ENCODE measurements at places on chromosomes 2 and 18.
A peak's percentile ranks its signal among the peaks of the same experiment; 100 is the strongest.

- peak; percentile 47 for DNase-seq
Observed at GRCh38 chr2:40554665-40555294, 102.9 kb upstream of the SLC8A1 start.

- DNase-seq = no peak
Observed at GRCh38 chr2:72141032-72141645, 6.5 kb downstream of the CYP26B1 start.

- DNase-seq = no peak
Observed at GRCh38 chr18:3119401-3120341, 100.1 kb downstream of the MYOM1 start.

- no peak for DNase-seq
Observed at GRCh38 chr2:96816836-96817702, 1.0 kb downstream of the CNNM3 start.

DNA sequence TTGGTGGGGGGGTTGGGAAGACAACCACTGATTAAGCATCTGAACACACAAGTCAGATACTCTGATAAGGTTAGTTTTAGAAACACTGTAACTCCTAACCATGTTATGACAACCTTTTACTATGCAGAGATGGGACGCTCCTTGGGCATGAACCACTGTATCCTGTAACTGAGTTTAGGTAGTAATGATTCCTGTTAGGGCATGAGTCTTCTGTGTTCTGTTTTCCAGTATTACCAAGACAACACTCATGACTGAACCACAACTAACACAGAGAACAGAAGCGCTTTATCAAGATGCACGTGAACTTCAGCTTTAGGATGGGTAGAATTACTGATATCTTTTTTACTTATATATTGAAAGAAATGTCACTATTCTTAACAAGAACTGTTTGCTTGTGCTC is 14.1 kb upstream of the CREB1 start:
- DNase-seq = peak; percentile 31

DNA sequence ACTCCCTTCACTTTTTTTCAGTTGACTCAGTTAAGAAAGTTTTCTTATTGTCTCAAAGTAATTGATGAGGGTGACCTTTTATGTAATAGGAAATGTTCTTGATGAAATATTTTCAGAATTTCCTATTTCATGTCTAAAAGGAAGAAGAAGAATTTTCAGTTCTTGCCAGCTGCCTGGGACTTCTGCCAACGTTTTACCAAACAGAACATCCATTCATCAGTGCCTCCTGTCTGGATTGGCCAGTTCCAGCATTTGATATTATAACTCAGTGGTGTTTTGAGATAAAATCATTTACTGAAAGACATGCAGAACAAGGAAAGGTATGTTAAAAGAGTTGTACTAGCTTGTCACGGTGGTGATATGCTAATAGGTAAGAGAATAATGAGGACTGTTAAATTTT is 104.7 kb upstream of the MYO3B start:
- no peak for DNase-seq

GRCh38 chr2:31253356-31254131 is 19.6 kb downstream of the EHD3 start:
- no peak for DNase-seq

DNA sequence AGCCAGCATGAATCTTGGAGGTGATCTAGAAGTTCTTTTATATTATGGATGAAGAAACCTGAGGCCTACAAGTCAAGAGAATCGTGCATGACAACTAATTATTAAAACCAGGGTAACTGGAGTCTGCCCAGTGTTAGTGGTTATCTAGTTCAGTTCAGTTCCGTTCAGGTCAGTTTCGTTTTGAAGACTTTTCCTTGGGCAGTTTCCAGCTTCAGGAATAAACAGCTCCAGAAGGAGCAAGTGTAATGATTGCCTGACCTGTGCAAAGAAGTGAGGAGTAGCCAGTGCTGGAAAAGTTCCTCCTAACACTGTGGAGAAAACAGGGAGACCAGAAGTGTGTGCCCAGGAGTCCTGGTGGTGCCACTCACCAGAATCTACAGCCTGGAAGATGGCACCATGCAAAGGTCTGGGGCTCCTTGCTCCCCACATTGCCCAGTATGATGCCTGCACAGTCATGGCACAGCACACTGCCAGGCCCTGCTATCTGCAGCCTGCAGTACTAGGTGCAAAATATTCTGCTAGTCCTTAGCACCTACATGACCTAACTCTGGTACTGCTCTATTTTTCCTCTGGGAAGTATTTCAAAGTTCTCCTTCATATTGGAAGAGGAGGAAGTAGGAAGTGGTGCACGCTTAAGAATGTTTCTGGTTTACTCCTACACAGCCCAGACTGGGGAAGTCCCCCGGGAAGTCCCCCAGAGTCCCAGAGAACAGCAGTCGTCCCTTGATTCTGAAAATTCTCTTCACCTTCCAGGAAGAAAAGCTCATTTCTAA is 65.8 kb downstream of the SUMO1 start:
- DNase-seq = peak; percentile 63

DNA sequence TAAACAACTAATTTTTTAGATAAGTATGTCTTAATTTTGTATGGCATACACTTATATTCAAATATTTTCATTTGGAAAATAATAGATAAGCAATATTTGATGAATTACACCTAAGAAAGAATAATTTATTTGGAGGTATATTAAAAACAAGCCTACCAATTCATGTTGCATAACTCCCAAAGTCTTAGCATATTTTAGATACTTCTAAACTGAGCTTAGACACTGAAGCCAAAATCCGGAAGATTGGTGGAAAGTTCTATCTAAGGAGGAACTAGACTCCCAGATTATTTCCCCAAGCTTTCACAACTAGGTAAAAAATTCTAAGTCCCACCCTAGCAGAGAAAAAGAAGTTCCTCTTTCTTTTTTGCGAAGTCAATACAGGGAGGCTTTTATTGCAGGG is 221.0 kb upstream of the MMADHC start:
- no peak for DNase-seq

GRCh38 chr2:197079832-197080555 is 153.5 kb upstream of the PGAP1 start:
- DNase-seq = no peak

- DNase-seq = no peak
Observed at GRCh38 chr2:42303252-42303651, 57.8 kb downstream of the COX7A2L start.

GRCh38 chr18:46423226-46423805 is 233.7 kb downstream of the LOXHD1 start:
- DNase-seq = no peak

- DNase-seq = peak; percentile 50
Observed at GRCh38 chr2:10301941-10302478, 694 bp upstream of the HPCAL1 start.

GRCh38 chr2:215602997-215603396 is 167.1 kb upstream of the FN1 start:
- DNase-seq = no peak

DNA sequence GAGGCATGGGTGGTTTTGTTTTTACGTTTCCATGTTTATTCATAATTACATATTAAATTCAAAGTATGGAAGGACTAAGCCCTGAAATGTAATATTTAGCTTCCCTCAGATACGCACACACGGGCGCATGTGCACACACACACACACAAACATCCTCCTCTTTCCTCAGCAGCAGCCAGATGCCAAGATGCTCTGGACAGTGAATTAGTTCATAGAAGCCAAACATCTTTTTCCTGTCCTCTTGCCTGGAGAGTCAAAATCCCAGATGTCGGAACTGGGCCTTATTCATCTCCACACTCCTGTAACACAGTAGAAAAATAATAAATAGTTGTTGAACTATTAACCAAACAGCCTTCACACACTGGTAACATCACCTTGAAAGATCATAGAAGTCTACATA is 273.1 kb downstream of the SP3 start:
- no peak for DNase-seq
